ENCODE measurements at places on chromosomes 1 and 21.

DNA sequence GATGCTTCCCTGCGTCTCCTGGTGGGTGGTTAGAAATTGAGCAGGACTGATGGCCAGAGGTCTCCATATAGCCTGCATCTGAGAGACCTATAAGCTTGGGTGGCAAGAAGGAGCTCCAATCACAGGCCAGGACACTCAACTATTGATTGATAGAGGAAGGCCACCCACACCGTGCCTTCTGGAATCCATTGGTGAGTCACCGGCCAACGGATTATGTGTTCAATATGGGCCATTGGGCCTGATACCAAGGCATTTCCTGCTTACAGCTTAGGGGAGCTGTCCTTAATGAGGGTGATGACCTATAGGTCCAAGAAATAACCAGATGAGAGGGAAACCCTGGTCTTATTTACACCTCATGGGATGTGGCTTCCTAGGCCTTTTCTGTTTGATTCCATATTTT, 115.1 kb downstream of the PLPP3 start:
- DNase-seq: no peak

- DNase-seq: no peak
Measured at GRCh38 chr1:12191242-12192032, 24.6 kb downstream of the TNFRSF1B start.

- DNase-seq: no peak
Measured at GRCh38 chr1:22702296-22703085, 8.1 kb upstream of the EPHB2 start.

DNA sequence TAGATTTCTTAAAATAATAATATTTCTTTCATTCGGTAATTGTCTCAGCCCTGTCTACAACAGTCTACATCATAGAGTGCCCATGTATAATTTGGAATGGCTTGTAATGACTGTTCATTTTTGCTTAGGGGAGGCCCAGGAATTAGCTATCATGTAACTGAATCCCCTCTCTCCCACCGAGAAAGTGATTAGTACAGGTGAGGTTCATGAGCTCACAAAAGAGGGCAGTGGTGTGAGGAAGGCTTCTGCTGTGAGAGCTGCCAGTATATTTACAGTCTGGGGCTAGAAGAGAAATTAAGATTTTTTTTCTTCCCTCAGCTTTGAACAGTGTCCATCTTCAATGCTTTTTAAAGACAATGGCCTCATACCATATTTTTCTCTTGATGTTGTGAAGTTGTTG, 340.7 kb downstream of the ADGRL2 start:
- DNase-seq: no peak

GRCh38 chr1:92945748-92946270, 15.5 kb downstream of the DIPK1A start:
- no peak for DNase-seq

GRCh38 chr1:153563991-153564390, 1.7 kb downstream of the S100A2 start:
- DNase-seq: no peak

- DNase-seq: no peak
Measured at GRCh38 chr1:116485976-116486375, 84.8 kb downstream of the CD58 start.

DNA sequence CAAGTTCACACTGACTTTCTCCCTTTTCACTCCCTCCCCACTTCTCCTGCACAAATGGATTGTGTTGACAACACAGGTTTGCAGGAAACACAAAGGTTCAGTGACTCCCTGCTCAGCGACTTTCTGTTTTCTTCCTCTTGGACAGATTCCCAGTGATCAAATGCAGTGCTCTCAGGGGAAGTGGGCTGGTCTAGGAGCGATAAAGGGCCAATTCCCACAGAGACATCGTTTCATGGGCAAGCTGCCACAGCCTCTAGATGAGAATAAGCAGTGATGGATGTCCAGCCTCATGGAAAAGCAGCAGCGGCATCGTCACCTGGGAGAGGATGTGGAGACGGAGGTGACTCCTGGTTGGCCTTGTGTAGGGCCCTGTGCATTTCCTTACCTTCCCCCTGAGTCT, 30.6 kb downstream of the FYB2 start:
- no peak for DNase-seq

GRCh38 chr1:246533371-246533905, 26.4 kb upstream of the SMYD3 start:
- DNase-seq: no peak
